ENCODE measurements at places on chromosomes 12 and 14.

GRCh38 chr14:71163842-71164629 is 256.8 kb downstream of the PCNX1 start:
- no peak for DNase-seq

GRCh38 chr14:74258764-74259035 is 19.5 kb downstream of the VSX2 start:
- no peak for DNase-seq

- DNase-seq = no peak
These were observed 33.1 kb downstream of the FERMT2 start for GRCh38 chr14:52917735-52918134.

DNA sequence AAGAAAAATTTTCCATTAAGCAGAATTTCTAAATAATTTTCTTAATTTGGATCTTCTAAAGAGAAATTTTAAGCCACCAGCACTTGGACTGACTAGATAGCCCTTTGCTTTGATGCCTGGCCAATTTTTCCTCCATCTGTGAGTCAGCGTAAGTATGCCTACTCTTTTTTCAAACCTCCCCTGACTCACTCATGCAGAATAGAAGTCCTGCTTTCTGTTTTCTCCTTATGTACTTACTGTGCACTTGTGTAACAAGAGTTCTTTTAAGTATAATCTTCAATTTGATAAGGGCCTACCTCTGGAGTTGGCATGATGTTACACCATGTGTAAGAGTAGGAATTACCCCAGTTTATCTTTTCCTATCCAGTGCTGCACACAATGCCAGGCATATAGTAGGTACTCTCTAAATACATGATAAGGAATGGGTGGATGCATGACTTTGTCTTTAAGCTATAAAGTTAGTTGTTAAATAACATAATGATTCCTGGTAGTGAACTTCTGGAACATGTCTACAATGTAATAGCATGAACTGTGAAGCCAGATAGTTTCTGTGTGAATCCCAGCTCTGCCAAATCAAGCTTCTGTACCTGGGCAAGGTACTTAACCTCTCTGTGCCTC is 329.6 kb downstream of the TMTC2 start:
- no peak for DNase-seq

DNA sequence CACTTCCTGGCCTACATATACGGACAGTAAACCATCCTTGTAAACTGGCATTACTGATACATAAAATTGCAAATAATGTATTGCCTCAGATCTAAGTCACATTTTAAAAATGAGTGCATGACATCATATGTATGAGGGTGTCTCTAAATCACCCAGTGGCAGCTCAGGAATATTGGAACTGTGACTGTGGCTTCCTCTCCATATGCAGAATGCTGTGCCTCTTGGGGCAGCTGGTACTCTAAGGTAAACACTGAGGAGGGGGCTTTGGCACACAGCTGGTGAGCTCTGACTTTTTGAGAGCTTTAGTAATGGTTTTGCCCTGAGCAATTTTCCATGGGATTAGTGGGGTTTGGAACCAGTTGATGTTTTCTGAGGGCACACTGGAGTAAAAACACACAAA is 263.7 kb downstream of the BMP4 start:
- no peak for DNase-seq

DNA sequence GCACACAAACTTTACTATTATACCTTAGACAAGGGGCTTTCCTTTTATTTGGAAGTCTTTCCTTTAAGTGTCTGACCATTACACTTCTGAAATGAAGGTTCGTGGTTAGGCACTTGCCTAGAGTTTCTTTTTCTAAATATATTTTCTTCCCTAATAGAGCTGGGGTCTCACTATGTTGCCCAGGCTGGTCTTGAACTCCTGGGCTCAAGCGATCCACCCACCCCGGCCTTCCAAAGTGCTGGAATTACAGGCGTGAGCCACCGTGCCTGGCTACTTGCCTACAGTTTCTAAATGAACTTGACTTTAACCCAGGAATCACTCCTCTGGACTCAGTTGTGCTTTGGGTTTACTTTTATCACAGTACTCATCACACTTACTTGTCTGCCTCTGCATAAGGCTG is 57.6 kb downstream of the PEBP1 start:
- DNase-seq = no peak

GRCh38 chr12:92992041-92992440 is 62.9 kb upstream of the EEA1 start:
- DNase-seq = no peak

GRCh38 chr12:122902854-122903692 is 7.1 kb upstream of the VPS37B start:
- no peak for DNase-seq

GRCh38 chr14:65151609-65151956 is 49.3 kb upstream of the MAX start:
- no peak for DNase-seq

DNA sequence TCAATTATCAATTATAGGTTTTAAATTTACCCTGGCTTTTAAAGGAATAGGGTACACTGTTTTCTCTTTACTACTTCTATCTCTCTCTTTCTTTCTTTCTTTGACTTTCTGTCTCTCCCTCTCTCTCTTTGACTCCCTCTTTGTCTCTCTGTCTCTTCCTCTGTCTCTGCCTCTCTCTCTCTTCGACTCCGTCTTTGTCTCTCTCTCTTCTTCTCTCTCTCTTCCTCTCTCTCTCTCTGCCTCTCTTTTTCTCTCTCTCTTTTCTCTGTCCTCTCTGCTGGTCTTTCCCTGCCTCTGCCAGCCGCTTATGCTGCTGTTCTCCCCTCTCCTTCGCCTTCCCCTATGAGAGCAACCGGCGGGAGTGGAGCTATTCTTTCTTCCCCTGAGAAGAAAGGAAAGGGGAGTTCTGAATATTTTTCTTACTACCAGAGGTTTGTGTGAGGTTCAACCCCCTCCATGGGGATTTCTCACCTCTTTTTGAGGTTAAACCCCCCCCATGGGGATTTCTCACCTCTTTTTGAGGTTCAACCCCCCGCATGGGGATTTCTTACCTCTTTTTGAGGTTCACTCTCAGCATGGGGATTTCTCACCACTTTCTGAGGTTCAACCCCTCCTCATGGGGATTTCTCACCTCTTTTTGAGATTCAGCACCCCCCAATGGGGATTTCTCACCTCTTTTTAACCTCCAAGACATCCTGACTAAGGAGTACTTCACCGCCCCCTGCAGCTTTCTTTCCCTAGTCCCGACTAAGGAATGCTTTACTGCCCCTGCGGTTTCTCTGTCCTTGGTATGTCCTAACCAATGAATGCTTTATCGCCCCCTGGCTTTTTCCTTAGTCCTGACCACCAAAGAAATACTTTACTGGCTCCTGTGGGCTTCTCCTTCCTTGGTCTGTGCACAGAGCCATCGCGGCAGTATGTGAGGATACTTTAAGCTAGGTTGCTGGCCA is 27.4 kb upstream of the DDHD1 start:
- DNase-seq = no peak

Measured in cortex of kidney (tissue), 1 donor.